Activated CD4-positive, alpha-beta T cell treated with anti-CD3 and anti-CD28 coated beads, Interleukin-2, Interleukin-4, amounts not matched to agents 100 ng/mL and 50 ng/mL, durations not matched to agents 16 hours and 8 hours (primary cell): ENCODE measurements at places on chromosomes 6 and 20.

- no peak for DNase-seq
Measured at GRCh38 chr6:67496191-67496590, 1138.9 kb upstream of the ADGRB3 start.

DNA sequence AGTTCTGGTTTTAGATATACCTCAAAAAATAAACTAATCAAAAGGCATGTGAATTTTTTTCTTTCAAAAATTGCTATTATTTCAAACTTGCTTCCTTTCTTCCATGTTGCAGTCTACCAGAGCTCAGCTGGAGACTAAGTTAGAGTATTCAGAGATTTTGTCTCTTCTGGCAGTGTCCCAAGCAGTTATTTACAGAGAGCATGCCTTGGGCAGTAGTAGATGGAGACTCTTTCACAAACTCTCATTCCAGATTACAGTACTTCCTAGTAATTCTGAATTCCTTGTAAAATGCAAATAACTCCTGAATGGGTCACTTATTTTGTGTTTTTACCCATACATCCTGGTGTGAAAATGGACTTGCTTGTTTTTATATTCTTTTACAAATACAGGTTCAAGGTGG lies 703.4 kb downstream of the EPHA7 start:
- no peak for DNase-seq

DNA sequence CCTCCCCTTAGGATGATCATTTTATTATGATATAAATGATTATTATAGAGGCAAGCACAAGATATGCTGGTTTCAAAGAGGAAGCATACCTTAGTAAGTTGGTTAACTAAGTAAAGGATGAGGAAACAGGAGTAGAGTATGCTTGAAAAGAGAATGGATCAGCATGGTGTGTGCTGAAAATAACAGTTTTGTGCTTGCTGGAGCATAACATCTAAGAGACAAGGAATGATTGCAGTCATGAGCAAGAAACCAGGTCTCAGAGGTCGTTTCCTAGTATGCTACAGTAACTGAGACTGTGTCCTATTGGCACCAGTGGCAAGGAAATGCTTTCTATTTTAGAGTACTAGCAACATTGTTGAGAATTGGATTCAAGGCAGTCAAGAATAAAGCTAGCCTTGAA lies 34.1 kb downstream of the CDC40 start:
- DNase-seq: no peak

DNA sequence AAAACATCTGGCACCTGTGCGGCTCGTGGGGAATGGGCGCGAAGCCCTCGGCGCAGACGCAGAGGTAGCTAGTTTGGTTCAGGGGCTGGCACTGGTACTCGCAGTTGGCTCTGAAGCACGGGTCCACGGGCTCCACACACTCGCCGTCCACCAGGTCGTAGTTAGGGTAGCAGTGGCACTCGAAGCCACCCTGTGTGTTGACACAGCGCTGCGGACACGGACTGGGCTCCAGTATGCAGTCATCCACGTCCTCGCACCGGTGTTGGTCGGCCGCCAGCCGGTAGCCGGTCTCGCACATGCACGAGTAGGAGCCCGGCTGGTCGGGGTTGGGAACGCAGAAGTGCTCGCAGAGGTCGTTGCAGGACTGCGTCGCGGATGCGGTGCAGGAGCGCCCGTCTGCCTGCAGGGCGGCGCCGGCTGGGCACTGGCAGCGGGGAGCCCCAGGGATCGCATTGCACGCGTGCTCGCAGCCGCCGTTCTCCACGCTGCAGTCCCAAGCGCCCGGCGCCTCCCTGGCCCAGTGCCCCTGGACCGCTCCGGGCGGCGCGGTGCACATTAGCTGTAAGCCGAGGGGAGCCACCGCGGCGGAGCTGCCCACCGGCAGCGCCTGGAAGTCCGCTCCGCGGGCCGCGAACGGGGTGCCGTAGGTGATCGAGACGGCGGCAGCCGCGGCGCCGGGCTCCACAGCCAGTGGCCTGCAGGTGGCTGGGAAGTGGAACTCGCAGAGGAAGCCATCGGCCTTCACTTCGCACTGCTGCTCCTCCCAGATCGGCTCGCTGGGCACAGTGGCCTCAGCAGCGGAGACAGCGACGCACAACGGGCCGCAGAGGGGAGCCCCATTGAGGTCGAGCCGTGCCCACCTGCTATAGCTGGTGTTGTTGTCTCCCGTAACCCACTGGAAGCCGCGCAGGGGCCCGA lies 930 bp downstream of the THBD start:
- peak; percentile 47 for DNase-seq
